ENCODE measurements at places on chromosomes 3 and 15.

- DNase-seq = no peak
Measured at GRCh38 chr15:101804941-101805340, 1.6 kb downstream of the OR4F6 start.

GRCh38 chr15:75452865-75453702 is 1.6 kb upstream of the SIN3A start:
- peak; percentile 87 for DNase-seq

- DNase-seq = no peak
Measured at GRCh38 chr15:99706557-99707303, 26.5 kb downstream of the LYSMD4 start.

- no peak for DNase-seq
Measured at GRCh38 chr15:91751611-91752010, 101.9 kb upstream of the SLCO3A1 start.

DNA sequence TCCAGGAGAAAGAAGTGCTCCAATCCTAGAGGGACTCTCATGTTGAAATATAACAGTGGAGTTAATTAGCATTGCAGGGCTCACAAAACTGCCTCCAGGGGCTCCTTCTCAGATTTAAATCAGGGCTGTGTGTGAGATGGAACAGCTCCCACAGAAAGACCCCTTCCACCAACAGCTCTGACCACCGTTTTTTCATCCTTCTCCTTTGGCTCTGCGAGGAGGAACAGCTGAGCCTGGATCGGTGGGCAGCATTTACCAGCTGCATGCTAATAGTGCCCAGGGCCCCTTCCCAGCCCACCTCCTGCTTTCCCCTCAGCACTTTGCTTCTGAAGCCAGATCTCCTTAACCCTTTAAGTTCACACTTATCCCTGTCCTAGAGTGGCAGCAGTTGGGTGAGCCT is 119.2 kb upstream of the UBE2E1 start:
- DNase-seq = no peak

GRCh38 chr3:169299889-169300288 is 363.6 kb downstream of the MECOM start:
- DNase-seq = no peak

DNA sequence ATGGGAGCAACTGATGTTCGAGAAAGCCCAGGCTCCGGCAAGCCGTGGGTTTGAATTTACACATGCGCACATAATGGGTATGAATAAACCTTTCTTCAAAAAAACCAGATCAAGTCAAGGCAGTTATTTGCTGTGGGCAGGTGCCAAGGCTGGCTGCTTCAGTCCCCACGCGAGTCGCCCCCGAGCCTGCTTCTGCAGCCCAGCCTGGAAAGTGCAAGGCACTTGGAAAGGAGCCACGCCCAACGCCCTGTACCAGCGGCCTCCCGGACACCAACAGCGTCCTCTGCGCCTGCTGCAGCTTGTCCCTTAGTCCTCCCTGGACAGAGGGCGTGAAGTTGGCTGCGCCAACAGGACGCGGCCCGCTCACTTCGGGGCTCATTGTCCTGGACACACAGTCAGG is 68.9 kb downstream of the KLF15 start:
- DNase-seq = no peak

- no peak for DNase-seq
Measured at GRCh38 chr3:64176461-64176996, 48.7 kb downstream of the PRICKLE2 start.

- DNase-seq = no peak
Measured at GRCh38 chr3:48617559-48617958, 4.0 kb downstream of the TMEM89 start.

DNA sequence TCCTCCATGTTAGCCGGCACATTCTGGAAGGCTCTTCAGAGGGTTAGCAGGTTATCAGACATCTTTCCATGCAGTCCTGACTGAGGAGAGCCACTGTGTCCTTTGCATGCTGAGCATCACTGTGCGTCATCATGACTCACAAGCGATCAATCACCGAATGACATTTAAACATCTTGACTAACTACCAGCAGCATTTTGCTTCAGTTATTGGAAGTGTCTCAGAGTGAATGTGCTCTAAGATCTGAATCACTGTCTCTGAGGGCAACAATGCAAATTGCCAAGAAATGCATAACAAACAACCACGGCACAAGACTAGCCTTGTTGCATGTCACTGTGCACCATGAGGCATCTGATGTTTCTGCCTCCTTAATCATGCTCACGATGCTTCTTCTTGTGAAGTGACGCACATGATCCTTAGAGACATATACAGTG is 18.3 kb upstream of the ATP8B4 start:
- DNase-seq = no peak

DNA sequence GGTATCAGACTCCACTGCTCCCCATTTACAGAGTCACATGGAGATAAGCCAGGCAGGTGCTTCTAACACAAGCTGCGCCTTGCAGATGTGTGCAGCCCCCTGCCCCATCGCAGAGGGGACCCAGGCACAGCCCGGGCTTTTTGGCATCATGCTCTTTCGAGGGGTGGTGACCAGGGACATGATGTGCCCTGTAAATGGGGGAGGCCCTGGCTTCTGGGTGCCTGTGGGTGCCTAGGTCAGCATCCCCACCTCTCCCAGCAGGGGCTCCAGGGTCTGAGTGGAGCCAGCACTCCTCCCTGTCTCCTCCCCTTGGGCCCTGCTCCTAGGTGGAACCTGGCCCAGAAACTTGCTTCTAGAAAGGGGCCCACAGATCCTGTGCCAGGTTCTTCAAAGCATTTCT is 15.2 kb downstream of the TRPM1 start:
- DNase-seq = peak; percentile 32

DNA sequence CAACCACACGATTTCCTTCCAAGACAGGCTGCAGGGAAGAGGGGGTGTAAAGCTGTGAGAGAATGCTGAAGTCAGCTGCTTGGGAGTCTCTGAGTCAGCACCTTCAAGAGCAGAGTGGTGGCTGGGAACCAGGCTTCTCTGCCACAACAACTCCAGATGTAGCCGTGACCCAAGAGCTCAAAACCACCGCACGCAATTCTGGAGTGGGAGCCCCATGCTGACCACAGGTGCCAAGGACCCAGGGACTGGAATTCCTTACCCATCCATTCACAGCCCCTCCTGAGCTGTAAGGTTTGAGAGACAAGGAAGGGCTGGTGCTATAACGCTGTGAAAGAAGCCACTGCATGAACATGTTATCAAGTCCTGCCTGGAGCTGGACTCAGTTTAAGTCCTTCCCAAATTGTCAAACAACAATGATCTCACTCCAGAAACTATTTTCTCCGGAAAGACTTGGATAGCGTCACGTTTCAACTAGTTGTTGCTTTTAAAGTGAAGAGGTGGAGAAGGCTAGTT is 61.4 kb downstream of the UMPS start:
- DNase-seq = no peak

DNA sequence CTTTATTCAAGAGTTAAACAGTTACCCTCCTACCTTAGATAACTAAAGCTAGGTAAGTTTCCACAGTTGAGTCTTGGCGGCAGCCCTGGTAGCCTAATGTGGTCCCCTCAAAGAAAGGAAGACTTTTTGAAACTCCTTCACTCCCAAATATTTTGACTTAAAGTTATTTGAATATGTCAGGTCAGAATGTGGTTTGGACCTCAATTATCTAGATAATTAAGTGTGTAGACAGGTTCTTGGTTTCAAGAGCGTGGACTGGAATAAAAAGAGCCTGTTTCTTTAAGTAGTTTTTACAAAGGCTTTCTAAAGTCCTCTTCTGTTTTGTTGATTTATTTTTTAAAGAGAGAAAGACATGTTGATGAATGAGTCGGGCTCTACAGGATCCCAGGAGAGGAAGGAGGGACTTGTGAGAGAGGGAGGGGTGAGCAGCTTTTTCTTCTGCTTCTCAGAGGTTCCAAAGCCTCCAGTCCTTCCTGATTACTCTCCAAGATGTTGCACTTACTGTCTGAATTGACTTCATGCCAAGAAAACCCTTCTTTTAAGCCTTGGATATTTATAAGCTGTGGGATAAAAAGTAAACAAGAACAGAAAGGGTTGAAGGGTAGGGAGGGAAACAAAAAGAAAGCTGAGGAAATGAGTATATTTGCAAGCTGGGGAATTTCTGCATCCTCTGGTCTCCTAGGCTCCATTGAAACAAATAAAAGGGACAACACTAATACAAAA is 457.4 kb downstream of the IGSF11 start:
- no peak for DNase-seq

DNA sequence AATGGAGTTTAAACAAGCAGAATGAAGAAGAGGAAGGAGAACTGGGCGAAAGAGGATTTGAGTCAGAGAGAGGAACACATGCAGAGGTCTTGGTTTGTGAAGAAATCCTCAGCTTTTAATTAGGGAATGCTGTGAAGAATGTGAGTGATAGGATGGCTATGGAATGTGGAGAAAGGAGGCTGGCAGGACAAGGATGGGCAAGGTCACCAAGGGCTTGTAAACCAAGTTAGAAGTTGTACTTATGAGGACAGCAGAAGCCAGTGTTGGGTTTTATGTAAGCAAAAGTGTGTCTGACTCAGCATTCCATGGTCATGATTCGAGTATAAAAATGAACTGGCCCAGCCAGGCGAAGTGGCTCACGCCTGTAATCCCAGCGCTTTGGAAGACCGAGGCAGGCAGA is 60.0 kb upstream of the IL12A start:
- no peak for DNase-seq

- DNase-seq = no peak
Measured at GRCh38 chr3:159039286-159039685, 237.4 kb downstream of the MFSD1 start.

DNA sequence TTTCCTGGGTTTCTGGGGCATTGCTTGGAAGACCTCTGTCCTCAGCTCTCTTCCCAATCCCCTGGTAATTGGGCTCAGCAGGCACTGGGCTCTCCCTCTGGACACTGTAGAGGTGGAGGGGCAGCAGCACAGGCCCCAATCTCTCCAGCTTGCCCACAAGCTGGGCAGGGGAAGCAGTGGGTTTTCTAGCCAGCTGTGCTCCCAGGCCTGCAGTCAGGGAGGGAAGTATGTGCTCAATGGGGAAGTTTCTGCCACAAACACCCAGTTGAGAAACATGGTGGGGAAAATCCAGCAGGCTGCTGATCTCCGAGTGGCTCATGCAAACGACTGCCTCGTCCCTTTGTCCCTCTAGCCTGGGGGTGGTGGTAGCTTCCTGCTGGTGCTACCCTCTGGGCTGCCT is 12.8 kb upstream of the RFT1 start:
- no peak for DNase-seq

DNA sequence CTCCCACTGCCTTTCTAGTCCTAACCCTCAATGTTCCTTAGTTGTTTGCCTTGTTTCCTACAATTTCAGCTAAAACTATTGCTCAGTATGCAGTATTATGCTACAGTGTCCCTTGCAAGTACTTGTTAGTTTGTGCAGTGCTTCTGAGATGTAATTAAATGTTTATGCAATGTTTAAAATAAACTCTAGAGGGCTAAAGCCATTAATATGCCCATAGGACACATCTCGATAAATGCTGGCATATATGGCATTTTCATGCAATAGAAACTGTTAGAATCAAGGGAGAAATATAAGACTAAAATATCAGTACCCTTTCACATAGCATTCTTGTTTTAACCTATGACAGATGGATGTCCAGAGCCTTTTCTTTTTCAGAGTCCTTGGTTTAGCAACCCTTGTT is 59.8 kb upstream of the ACKR4 start:
- DNase-seq = no peak

- DNase-seq = no peak
Measured at GRCh38 chr3:120416868-120417267, 33.9 kb downstream of the FSTL1 start.

GRCh38 chr15:70508561-70509281 is 254.6 kb downstream of the UACA start:
- no peak for DNase-seq

- DNase-seq = no peak
Measured at GRCh38 chr15:99651023-99651807, 82.0 kb downstream of the LYSMD4 start.

GRCh38 chr3:157335233-157336076 is 101.2 kb upstream of the PTX3 start:
- DNase-seq = no peak

- DNase-seq = no peak
Measured at GRCh38 chr3:138361561-138361971, 13.2 kb downstream of the MRAS start.

GRCh38 chr3:72331076-72331475 is 517.2 kb downstream of the SHQ1 start:
- no peak for DNase-seq

- DNase-seq = no peak
Measured at GRCh38 chr3:18752273-18752934, 327.3 kb upstream of the SATB1 start.

GRCh38 chr3:16476636-16477035 is 36.9 kb downstream of the RFTN1 start:
- no peak for DNase-seq

GRCh38 chr3:11445883-11446282 is 173.7 kb downstream of the ATG7 start:
- DNase-seq = no peak

GRCh38 chr3:14228681-14229470 is 50.3 kb downstream of the LSM3 start:
- DNase-seq = no peak

DNA sequence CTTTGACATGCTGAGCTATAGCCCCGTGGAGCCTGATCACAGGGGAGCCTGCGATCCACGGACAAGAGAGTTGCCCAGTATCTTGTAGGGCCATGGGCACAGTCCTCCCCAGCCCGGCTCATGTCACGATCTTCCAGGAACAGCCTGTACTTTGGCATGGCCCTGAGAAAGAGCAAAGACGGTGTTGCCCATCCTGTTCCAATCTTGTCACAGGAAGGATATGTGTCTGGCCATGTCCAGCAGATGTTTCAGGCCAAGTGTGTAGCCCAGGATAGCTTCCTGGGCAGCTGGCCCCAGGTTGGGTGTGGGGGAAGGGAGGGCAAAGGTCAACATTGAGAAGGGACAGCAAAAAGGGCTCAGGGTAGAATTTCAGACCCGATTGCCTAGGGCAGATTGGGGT is 17.0 kb upstream of the RPL29 start:
- no peak for DNase-seq

GRCh38 chr3:177034832-177035475 is 162.3 kb downstream of the TBL1XR1 start:
- DNase-seq = no peak

- no peak for DNase-seq
Measured at GRCh38 chr15:100737214-100737613, 134.8 kb downstream of the ASB7 start.

DNA sequence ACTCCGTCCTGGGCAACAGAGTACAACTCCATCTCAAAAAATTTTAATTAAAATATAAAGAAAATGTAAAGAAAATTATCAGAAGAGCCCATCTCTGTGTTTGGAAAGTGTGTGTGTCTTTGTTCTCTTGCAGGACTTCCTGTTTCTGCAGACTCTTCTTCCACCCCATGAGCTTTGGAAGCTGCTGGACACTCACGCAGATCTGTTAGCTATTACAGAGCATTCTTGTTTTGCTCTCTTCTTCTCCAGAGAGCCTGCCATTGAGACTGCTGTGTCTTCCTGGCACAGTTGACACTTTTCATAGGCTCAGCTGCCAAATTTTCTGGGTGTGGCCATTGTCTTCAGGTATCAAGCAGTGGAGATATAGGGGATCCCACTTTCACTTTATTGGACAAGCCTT is 6.0 kb upstream of the CCR8 start:
- no peak for DNase-seq

GRCh38 chr15:72319360-72319984 is 485 bp downstream of the CELF6 start:
- peak; percentile 79 for DNase-seq

All from activated CD8-positive, alpha-beta memory T cell treated with anti-CD3 and anti-CD28 coated beads, Interleukin-2, amount 50 U/mL, for 48 hours (primary cell).